Muscle of arm (tissue), 14 donors: ENCODE measurements at places on chromosomes 3 and 15. TPM values are rescaled to one million over a fixed set of nuclear protein-coding genes. Genes with fewer than 3 reads are reported as not detected.
A peak's percentile ranks its signal among the peaks of the same experiment; 100 is the strongest.

GRCh38 chr3:67896130-67896529, 241.7 kb upstream of the SUCLG2 start:
- DNase-seq = no peak

GRCh38 chr3:39965997-39966396, 156.6 kb downstream of the MYRIP start:
- no peak for DNase-seq

The TGM4 gene
- polyA plus RNA-seq = not detected

GRCh38 chr3:128075522-128076482, 23.6 kb downstream of the SEC61A1 start:
- peak; percentile 93 for DNase-seq

GRCh38 chr3:127749787-127750225, 72.5 kb downstream of the MGLL start:
- DNase-seq = no peak

- DNase-seq = no peak
Observed at GRCh38 chr3:66386925-66387650, 113.7 kb downstream of the LRIG1 start.

GRCh38 chr3:184629555-184630160, 68.1 kb downstream of the EPHB3 start:
- no peak for DNase-seq

DNA sequence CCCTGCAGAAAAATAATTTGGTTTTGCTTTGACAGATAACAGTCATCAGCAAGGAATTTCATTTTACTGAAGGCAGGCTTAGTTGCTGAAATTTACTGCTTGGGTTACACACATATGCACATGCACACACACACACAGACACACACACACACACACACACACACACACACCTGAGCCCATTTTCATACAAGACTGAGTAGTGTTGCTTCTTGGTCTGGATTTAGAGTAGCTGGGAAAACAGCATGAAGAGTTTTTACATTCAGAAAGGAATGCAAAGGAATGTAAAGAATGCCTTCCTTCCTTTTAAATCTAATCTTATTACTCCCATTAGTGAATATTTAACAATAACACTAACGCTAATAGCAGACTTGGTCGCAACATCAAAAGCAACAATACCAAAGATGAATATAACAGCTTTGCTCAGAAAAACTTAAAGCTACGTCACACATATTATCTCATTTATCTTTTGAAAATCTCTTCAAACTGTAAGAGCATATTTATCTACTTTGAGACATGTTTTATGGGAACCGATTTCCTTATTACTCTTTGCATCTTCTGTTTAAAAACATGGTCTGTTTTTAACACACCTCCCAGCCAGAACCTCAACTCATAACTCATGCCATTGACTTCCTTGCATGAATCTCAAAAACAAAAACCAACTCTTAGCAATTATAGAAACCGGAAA, 32.5 kb downstream of the RFTN1 start:
- DNase-seq = no peak

DNA sequence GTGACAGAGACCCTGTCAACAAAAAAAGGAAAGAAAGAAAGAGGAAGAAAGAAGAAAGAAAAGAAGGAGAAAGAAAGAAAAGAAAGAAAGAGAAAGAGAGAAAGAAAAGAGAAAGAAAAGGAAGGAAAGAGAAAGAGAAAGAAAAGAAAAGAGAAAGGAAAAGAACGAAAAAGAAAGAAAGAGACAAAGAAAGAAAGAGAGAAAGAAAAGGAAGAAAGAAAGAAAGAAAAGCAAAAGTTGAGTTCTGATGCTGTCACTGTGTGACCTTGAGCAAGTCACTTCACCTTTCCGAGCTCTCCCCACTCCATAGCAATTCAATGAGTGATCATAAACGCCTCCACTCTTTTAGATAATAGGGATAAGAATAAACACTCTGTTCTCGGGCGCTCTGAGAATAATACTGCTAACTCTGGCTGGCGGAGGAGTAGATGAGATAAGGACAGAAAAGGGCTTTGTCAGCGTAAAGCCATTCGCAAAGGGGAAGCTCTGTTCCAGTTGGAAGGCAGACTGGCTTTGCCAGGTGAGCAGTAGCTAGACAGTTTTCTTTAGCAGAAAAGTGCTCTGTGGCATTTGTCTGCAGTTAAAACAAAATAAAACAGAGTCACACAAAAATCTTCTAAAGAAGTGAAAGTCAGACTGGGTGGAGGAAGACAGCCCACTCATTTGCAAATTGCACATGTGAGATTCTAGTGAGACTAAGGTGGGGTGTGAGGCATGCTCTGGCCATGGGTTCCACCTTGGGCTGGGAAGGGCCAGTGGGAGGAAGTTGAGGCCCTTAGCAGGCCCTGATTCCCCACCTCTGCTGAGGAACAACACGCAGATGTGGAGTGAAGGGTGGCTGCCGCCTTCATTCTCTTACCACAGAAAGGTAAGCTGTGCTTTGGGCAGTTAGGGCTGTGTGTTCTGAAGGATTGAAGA, 9.6 kb upstream of the FLNB start:
- DNase-seq = no peak

DNA sequence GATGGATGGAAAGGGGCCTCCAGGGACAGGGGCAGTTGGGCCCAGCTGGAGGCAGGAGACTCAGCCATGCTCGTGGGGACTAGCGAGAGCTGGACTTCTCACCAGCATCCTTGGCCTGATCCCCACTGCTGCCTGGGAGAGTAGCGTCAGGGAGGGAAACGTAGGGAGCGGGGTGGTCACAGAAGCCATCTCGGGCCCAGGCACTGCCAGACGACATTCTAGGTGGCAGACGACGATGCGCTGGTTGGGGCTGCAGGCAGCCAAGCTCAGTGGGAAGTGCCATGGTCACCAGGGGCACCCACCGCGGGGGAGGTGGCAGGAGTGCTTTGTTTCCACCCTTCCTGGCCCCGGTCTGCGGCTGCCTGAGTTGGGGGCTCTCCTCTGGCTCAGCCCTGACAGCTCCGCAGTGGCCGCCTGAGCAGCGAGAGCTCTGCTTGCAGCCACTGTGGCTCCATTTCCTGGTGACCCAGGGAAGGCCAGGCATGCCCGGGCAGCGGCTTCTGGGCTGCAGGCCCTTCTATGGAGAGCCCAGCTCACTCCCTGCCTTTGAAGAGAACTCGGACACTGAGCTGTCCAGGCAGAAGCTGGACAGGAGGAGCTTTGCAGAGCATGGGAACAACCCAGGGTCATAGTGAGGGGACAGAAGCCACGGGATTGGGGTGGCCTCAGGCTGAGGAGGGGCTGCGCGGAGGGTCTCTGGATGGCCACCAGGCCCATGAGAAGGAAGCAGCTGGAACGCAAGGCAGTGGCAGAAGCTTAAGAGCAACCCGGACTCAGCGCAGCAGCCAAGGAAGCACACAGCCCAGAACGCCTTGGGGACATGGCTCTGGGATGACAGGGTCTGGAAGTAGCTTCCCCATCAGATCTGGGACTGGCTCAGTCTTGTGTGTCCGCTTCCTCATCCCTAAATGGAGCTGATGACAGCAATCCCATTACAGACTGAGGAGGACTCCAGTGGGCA, 30.8 kb downstream of the KLHL25 start:
- no peak for DNase-seq

DNA sequence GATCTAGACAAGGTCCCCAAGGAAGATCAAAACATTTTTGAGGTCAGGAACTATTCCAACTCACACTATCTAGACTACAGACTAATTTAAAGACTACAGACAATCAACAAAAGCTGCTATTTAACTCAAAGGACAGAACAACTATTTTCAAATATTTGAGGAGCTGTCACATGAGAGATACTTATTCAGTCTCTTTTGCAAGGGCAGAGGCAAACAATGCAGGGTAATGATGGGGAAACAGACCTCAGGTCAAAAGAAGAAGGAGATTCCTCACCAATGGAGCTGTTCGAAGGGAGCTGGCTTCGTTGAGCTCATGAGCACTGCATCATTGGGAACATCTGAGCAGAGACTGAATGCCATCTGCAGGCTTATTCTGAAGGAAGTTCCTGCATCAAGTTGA, 231.9 kb downstream of the DTWD1 start:
- DNase-seq = no peak

The LNP1 gene
- polyA plus RNA-seq = 7.2 TPM

The CCDC9B gene
- polyA plus RNA-seq = 14.0 TPM

The GPR62 gene
- 0.41 TPM for polyA plus RNA-seq

GRCh38 chr3:188421151-188421821, 267.3 kb downstream of the LPP start:
- DNase-seq = no peak

DNA sequence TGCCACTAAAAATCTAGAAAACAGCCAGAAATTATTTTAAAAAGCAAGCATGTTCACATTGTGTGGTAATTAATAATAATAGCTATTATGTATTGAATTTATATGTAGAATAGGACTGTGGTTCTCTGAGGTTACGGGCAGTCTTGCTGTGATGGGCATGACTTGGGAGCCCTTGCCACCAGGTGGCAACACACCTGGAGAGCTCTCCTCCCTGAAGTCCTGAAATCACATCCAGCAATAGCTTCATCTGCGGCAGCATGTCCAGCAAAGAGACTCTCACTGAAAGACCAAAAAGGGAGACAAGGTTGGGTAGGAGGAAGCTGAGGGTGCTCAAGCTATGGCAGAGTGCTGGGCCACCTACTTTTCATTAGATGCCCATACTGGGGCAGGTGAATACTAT, 206.8 kb upstream of the IL12A start:
- no peak for DNase-seq

- DNase-seq = no peak
Observed at GRCh38 chr3:138396752-138397410, 37.5 kb upstream of the ESYT3 start.

GRCh38 chr3:134621854-134622253, 29.0 kb downstream of the KY start:
- no peak for DNase-seq

The HYKK gene
- polyA plus RNA-seq = 2.1 TPM

- no peak for DNase-seq
Observed at GRCh38 chr3:47849699-47850563, 47.0 kb downstream of the DHX30 start.

The REC114 gene
- polyA plus RNA-seq = not detected

The ATXN7 gene
- polyA plus RNA-seq = 10.9 TPM

The CCNB2 gene
- polyA plus RNA-seq = 10.6 TPM

GRCh38 chr3:138675393-138675792, 66.8 kb downstream of the FAIM start:
- DNase-seq = no peak

DNA sequence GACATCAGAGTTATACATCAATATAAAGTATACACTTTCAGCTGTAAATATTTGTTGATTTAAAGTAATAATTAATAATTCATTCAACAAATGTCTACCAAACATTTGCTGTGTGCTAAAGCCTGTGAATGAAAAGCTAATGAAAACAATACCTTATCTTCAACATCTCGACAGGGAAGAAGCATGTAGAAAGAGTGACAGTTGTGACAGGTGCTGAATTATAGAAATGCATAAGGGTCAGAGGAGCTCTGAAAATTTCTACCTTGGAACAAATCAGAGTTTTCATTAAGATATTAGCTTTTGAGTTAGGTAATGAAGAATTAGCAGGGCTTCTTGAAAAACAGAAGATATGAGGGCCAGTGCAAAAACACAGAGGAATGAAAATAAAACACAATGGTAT, 739.2 kb downstream of the VGLL3 start:
- DNase-seq = no peak

The RETNLB gene
- not detected for polyA plus RNA-seq

DNA sequence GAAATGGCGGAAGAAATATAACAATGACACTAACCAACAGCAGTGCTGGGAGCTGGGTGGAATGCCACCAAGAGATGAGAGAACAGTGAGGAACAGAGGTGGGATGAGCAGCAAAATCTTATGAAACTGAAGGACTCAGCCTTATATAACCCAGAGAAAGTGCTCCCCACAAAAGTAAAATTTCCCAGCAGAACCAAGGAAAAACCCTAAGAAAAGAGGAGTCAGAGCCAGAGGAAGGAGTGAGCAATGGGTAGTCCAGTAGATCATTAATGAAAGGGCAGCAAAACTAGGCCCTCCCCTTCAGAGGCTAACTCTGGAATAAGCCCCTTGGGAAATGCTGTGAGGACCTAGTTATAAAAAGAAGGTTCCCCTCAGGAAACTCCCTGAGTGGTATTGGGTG, 24.7 kb upstream of the UBE2E1 start:
- no peak for DNase-seq

The ATP13A5 gene
- polyA plus RNA-seq = 1.4 TPM

DNA sequence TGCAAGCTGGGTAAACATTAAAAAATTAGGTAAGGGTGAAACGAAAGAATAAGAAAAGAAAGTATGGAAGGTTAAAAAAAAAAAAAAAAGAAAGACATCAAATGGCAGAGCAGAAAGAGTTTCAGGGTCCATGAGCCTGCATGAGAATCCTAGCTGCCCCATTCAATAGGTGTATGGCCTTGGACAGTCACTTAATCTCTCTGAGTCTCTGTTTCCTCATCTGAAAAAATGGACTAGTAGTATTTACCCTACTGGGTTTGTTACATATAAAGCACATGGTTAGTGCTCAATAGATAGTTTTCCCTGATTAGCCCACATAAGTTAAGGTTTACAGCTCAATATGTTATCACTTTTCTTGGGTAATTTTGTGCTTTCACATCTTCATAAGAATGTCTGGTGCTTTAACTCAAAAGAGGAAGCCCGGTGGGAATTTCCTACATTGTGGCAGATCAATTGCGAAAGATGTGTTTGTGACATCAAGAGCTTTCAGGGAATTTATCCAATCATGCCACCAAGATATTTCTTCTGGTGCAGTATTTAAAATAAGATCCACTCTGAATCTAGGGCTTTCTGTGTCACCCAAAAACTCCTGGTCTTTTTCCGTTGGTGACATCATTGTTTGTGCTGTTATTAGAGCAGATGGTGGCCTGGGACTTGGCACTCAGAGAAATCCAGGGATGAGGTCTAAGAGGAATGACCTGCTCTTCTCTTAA, 57.2 kb upstream of the UBE2E1 start:
- DNase-seq = no peak

DNA sequence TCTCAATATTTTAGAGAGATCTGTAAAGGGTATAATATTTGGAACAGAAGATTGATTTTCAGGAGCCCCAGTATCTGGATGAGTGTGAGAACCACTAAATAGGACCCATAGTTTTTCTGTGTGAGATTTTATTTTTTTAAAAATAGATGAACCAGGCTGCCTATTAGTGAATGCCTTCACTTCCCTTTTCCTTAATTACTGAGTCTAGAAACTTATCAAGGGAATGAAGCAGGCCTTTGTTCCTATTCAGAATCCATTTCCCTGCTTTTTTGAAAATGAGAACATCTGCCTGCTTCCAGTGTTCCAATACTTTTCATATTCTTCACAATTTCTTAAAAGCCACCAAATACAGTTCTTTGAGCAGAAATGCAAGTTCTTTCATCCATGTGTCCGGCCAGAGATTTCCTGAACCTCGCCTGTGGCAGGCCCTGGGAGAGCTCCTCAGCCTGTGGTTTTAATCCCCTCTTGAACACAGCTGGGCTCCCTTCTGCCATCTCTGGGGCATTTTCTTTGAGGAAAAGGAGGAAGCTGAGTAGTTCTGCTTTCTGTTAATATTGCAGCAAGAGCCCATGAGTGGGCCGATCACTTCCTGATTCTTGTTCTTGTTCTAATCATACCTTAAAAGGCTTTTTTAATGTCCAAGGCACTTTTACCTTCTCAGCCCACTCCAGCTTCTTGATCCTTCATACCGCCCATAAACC, 4.7 kb downstream of the EHD4 start:
- no peak for DNase-seq

DNA sequence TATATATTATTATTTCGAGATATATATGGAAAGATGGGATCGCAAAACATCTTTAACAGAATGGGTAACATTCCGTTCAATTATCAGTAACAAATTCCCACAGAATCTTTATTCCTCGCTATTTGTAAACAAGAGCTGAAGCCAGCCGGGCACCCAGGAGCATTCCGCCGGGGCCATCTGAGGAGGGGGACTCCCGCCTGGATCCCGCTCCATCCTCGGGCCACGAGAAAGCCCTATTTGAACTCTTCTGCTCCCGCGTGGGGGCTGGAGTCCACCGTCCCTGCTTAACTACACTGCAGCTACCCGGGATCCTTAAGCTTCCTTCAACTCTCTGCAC, 687 bp downstream of the GPR176 start:
- no peak for DNase-seq
